ENCODE measurements at places on chromosomes 12 and 14.

- DNase-seq: no peak
These were observed 138.4 kb upstream of the FRMD6 start for GRCh38 chr14:51513281-51513680.

DNA sequence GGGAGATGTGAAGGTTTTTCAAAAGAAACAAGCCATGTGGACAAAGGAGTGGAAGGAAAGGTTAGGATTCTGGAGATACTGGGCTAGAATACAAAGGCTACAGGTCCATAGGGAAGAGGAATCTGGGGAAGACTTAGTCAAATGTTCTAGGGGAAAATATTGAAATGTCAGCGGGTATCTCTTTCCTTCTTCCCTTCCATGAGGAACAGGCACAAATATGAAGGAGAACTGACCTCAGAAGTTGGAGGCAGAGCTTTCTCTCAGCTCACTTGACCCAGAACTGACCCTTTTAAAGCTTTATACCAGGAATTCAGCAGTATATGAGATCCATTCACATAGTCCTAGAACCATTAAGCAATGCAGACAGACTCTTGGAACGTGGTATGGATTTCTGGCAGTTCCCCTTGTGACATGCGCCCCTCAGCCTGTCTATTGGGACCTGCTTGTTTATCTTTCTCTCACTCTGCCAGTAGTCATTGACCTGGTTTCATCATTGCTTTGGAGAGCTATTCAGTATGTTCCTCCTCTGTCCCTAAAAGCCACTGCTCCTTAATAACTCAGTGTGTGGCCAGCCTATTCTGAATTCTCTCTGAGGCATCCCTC, 43.0 kb upstream of the GSG1 start:
- DNase-seq: no peak

DNA sequence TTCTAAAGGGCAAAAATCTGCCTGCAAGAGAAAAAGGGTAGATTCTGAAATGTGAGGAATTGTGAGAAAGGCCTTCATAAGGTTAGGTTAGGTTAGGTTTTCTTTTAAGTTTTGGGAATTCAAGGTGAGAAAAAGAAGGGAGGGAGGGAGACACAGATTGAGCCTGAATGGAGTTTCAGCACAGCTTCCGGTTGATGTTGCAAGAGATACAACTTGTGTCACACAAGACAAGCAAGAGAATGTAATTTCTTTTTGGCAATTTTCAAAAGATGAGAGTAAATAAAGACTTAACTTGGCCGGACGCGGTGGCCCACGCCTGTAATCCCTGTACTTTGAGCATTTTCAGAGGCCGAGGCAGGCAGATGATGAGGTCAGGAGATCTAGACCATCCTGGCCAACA, 63.8 kb downstream of the CPSF2 start:
- DNase-seq: no peak

GRCh38 chr12:76560086-76560491, 518 bp upstream of the OSBPL8 start:
- DNase-seq: no peak

DNA sequence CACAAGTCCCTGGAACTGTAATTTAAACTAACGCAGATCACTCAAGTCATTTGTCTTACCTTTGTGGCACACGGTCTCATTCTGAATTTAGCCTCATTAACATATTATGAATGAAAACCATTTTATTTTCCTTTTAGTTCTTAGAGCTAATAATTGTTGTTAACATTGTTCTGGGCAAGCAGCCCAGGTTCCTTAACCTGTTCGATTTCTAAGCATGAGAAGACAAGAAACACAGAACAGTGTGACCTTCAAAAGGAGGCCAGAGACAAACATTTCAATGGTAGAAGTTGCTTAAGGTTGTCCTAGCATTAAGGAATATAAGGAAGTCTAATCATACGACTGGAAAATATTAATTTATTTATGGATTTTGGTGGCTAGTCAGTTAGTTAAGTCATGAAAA, 35.2 kb downstream of the PIWIL1 start:
- no peak for DNase-seq

DNA sequence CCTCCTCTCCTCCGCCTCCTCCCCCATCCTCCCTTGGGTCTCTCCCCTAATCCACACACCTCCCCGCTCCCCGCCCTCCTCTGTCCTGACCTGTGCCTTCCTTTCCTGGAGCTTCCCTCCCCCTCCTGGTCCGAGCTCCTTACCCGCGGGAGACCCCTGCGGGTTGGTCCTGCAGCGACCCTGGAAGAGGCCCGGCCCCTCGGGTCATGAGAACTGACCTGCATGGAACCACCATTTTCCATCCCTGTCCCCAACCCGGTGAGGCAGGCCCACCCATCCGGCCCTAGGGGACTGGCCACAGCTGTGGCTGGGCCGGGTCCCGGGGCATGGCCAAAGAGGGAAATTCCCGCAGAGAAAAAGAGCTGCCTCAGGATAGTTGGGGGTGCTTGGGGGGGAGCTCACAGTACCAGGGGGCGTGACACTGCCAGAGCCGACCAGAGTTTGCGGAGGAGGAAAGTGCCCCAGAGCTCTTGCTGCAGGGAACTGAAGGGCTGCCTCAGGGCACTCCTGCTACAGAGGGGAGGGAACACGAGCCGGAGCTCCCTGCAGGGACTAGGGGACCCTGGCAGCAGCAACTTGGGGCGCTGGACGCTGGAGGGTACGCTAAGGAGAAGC, 613 bp downstream of the ARHGEF40 start:
- DNase-seq: no peak

DNA sequence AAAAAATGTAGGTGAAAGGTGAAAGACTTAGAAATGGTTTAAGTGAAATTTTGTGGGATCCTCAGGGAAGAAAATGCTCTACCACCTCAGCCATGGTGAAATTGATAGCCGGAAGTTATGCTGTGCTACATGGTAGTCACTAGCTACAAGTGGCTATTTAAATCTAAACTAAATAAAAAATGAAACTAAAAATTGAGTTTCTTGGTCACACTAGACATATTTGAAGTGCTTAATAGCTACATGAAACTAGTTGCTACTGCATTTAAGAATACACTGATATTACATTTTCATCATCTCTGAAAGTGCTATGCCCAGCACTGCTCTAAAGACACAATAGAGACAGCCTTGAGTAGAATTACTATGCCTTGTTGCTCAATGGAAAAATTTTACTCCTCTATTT, 10.3 kb upstream of the SLCO1B3 start:
- DNase-seq: no peak

DNA sequence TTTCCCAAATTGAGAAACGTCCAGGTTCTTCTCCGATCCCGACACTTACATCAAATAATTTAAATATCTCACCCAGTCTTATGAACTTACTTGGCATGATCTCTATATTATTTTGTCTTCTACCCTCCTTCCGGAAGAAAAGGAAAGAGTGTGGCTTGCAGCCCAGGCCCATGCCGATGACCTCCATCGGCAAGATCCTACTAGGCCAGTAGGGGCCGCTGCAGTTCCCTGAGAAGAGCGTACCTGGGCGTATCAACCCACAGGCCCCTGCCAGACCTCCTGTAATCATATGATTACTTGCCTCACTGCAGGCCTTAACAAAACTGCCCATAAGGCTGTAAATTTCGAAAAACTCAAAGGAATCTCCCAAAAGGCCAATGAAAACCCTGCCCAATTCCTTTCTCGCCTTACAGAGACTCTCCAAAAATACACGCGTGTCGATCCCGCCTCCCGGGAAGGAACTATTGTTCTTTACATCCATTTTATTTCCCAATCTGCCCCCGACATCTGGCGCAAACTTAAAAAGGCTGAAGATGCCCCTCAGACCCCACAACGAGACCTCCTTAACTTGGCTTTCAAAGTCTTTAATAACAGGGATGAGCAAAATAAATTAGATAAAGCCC, 69.6 kb downstream of the MOK start:
- no peak for DNase-seq

- DNase-seq: no peak
These were observed 165.4 kb upstream of the PLEKHG7 start for GRCh38 chr12:92537290-92537960.

- DNase-seq: no peak
These were observed 90.3 kb downstream of the PAX9 start for GRCh38 chr14:36751920-36752319.

- no peak for DNase-seq
These were observed 118.9 kb downstream of the SLC35F4 start for GRCh38 chr14:57747036-57747435.

DNA sequence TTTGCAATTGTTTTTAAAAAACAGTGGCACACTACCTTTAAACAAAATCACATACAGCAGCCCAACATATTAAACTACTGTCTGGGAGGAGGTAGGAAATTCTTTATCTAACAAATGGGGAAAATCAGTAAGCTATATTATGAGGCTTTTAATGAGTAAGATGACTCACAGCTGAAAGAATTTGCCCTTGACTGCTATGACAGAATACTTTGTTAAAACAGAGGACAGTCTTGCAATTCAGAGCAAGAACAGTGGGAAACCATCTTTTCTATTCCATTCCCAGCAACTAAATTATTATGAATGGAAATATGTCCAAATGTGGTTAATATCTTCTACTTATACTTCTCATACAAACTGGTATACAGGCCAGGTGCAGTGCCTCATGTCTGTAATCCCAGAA, 49.2 kb upstream of the SGPP1 start:
- no peak for DNase-seq

- DNase-seq: no peak
These were observed 45.4 kb upstream of the CCND2 start for GRCh38 chr12:4228122-4228580.

Measured in GOT3 (cell line).